Esophagus muscularis mucosa (tissue), 4 donors: ENCODE measurements at places on chromosomes 12 and 14. TPM values are rescaled to one million over a fixed set of nuclear protein-coding genes. Genes with fewer than 3 reads are reported as not detected.
A peak's percentile ranks its signal among the peaks of the same experiment; 100 is the strongest.

DNA sequence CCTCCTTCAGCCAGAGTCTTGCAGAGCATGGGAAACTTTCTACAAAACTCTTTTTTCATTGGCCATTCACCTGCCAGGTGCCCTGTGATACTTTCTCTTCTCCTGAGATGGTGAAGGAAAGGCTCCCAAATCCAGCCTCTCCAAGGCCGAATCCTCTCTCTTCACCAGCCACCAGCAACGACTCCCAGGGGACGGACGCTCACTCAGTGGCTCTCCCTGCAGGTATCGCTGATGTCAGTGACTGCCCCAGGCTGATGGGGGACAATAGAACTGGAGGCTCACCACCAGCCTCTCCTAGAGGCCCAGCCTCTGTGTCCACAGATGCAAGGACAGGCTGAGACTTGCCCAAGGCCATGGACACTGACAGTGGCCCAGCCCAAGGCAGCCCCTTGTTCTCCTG is 204.1 kb downstream of the BCL11B start:
- peak; percentile 64 for DNase-seq

DNA sequence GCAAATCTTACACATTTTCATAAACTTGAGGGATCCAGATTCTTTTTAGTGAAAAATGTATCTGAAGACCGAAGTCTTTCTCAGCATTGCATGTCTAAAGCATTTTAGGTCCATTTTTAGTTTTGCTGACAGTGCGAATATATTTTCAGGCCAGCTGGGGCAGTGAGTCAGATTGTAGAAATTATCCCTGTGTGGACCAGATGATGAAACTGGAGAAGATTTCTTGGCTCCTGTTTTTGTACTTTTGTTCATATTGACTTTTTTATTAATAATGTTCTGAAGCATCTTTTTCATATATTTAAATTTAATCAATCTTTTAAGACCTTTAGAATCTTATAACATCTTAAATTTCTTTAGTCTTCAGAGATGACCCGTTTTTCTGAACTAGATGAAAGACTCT is 173.1 kb downstream of the FLRT2 start:
- DNase-seq: no peak

- no peak for DNase-seq
Measured at GRCh38 chr14:21626491-21627230, 8.1 kb downstream of the OR10G2 start.

- DNase-seq: no peak
Measured at GRCh38 chr12:107448198-107448597, 237.4 kb upstream of the PWP1 start.

GRCh38 chr12:81123611-81124010 is 45.7 kb downstream of the ACSS3 start:
- no peak for DNase-seq

DNA sequence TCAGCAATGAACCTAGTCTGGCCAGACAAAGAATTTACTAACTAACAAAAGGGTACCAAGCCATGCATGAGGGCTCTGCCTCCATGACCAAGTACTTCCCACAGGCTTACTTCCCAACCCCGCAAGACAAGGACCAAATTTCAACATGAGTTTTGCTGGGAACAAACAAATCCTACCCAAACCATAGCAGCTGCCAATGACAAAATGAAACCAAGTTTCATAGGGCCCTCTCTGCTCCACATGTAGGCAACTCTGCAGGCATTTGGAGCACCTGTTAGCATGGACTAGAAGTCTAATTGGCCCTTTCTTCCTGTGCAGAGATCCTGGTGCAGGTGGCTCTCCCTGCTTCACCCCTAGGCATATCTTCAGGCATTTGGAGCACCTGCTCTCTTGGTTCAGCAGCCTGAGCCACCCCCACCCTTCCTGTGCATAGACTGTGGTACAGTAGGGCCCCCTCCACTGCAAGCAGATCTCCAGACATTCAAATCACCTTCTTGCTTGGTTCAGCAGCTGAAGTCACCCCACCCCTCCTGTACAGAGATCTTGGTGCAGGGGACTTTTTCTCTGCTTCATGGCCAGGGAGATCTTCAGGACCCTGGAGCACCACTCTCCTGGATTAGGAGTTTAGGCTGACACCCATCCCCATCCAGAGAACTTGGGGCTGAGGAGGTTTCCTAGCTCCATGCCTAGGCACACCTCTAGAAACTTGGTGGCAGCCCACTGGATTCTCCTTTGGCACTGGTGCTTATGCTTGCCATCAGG is 308.7 kb downstream of the RPAP3 start:
- DNase-seq: no peak

DNA sequence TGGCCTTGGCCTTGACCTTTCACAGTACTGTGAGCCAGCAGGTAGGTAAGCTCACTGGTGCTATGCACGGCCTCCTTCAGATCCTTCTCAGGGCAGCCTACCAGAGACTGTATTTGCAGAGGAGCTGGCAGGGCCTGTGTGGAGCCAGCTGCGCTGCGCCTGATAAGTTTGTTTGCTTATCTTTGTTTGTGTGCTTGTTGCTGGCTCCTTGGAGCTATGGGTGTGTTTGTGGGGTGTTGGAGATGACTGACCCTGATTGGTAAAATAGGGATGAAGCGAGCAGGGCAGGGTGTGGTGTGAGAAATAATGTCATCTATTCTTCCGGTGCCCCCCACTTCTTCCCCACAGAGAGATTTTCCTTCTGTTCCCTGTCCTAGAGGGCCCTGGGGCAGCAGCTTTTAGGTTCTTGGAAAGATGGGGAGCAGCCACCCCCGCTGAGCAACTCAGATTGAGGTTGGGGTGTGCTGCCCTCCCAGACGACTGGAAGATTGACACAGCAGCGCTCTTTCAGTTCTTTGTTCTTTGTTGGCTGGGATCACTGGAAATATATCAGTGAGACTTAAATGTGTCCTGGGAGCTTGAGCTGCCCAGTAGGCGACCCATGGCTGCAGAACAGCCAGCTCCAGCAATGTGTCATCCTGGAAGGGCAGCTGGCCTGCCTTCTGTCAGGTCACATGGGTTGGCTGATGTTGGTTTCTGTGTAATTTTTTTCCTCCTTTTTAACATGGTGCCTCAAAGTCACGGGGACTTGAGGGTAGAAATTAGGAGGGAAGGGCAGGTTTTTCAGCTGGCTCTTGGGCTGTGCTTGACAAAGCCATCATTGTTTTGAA is 19.6 kb downstream of the MLXIP start:
- DNase-seq: no peak

- DNase-seq: no peak
Measured at GRCh38 chr14:72535485-72535884, 358.4 kb downstream of the DPF3 start.

GRCh38 chr12:4030929-4031702 is 157.9 kb upstream of the PARP11 start:
- peak; percentile 96 for DNase-seq

- no peak for DNase-seq
Measured at GRCh38 chr12:49092086-49092815, 2.4 kb downstream of the DHH start.

DNA sequence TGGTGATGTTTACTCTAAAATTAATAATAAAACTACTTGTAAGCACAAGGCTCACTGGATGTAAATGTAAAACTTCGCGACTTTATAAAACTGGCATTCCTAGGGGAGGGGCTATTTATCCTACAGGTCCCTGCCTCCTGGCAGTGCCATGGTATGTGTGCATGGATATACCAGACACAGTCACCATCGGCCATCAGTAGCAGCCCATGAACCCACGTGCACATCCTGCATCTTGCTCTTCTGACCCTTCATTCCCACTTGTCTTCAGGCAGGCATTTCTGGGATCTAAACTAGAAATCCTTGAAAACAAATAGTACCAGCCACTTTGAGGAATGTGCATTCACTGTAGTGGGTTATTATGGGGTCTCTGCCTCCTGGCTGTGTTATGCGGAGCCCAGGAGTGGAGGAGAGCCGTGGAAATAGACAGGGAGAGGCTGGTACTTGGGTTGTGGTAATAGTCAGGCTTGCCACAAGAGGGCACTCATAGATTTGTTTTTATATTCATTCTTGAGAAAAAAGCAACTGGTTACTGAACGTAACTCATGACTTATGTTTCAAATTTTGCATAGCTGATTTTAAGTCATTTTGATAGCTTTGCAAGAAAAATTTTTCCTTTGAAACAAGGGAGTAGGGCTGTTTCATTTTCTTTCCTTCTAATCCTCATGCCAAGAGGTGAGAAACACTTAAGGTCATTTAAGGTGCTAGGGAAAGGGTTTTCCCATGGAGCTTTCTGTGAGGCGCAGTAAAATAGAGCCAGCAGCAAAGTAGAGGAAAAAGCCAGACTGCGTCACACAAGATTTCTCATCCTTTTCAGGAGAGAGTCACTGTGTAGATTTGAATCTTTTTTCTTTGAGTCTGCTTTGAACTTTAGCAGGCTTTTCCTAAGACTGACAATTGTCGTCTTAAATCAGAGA is 17.4 kb upstream of the GALNT16 start:
- DNase-seq: no peak

- no peak for DNase-seq
Measured at GRCh38 chr12:47105914-47106674, 26.3 kb upstream of the AMIGO2 start.

DNA sequence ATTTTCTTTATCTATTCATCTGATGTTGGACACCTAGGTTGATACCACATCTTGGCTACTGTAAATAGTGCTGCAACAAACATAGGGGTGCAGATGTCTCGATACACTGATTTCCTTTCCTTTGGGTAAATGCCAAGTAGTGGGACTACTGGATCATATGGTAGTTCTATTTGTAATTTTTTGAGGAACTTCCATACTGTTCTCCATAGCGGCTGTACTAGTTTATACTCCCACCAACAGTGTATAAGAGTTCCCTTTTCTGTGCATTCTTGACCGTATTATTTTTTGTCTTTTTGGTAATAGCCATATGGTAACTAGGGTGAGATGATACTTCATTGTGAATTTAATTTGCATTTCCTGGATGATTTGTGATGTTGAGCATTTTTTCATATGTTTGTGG is 71.8 kb downstream of the LRP6 start:
- DNase-seq: no peak

Gene YARS2
- 15.0 TPM for total RNA-seq

Gene DPF3
- total RNA-seq: 0.78 TPM

Gene ADCY4
- 21.5 TPM for total RNA-seq

Gene ZNF891
- 4.6 TPM for total RNA-seq

Gene ENO2
- 49.7 TPM for total RNA-seq

Gene TMPRSS12
- not detected for total RNA-seq

Gene SLC7A7
- total RNA-seq: 12.9 TPM
